SHP77 (cell line): ENCODE measurements at places on chromosomes 6 and 20.

- no peak for DNase-seq
Observed at GRCh38 chr6:106866875-106867658, 107.5 kb downstream of the CD24 start.

DNA sequence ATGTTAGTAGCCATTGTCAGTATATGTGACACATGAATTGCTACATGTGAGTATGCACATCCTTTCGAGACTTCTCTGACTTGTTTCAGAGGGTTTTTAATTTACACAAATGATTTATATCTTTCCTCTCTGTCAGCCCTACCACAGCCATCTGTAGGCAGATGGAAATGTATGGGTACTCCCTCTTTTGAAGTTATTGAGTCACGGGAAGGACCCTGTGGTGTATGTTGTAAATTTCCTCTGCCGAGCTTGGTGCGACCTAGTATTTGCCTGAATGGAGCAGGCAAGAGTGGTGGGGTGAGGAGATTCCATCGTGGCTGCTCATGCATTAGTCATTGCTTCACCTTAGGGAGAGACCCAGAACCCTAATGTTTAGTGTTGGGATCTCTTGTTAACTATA is 171.9 kb downstream of the JARID2 start:
- DNase-seq: no peak

DNA sequence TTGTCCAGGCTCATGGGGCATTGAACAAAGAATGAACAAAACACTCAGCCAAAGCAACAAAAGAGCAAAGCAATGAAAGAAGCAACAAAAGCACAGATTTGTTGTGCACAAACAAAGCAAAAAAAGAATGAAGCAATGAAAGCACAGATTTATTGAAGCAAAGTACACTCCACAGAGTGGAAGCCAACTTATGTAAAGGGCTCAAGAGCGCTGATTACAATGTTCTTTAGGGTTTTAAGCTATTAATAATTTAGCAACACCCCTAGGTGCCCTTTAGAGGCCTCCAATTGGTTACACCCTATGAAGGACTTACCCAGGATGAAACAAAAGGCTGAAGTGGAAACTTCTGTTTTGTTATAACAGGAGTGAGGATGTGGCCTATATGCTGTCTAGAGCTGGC is 179.2 kb upstream of the PROKR2 start:
- no peak for DNase-seq

GRCh38 chr6:35036828-35037663 is 104.1 kb downstream of the TCP11 start:
- DNase-seq: no peak

GRCh38 chr6:87767478-87767877 is 65.4 kb upstream of the AKIRIN2 start:
- no peak for DNase-seq

DNA sequence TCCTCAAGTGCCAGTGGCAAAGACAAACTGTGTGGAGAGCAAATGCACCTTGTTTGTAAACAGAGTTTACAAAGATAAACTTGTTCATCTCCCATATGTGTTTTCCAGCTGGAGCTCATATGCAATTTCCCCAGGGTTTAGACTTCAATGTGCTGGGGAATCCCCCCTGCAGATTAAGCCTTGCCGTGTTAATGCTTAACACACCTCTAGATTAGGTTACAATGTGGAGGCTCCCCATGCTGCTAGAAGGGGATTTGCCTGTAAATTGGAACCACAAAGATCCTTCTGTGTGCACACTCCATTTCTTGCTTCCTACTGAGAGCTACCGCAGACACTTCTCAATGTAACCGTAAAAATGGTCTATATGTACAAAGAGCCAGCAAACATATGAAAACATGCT is 263.1 kb downstream of the TBX18 start:
- DNase-seq: no peak

- DNase-seq: no peak
Observed at GRCh38 chr6:130928158-130928912, 101.1 kb downstream of the SMLR1 start.

- no peak for DNase-seq
Observed at GRCh38 chr6:135230711-135231468, 49.8 kb downstream of the MYB start.

DNA sequence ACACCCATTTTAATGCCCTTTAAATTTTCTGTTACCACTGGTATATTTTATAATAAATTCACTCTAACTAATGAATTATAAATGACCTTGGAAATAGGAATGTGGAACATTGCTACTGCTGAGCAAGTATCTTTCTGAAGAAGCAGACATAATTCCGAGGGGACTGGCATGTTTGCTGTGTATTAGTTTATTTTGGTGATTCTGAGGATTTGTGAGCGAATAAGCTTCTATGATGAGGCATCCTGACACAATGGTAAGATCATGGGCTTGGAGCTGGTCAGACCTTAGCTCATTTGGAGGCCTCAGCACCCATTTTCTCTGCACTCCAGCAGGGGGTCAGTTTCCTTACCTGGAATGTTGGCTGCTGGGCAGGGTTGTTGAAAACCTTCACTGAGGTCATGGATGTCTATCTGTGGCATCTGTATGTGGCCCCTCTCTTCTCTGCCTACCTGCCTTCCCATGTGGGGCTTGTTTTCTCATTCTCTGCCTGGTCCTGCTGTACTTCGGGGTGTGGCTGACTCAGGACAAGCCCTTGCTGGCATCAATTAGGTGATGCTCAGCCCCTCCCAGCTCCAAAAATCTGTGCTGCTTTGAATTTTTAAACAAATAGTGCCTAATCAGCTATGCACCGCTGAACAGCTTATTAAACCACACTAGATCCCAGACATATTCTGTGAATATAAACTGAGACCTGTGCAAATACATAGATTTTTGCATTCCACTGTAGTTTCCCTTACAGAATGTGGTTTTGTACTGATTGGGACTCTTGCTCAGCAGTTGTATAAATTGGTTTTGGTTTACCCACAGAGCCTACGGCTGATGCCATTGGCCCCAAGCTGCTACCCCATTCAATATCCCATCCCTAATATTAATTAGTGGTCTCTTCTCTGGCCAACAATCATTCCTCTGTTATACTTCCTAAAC is 10.7 kb downstream of the ARID1B start:
- DNase-seq: no peak

DNA sequence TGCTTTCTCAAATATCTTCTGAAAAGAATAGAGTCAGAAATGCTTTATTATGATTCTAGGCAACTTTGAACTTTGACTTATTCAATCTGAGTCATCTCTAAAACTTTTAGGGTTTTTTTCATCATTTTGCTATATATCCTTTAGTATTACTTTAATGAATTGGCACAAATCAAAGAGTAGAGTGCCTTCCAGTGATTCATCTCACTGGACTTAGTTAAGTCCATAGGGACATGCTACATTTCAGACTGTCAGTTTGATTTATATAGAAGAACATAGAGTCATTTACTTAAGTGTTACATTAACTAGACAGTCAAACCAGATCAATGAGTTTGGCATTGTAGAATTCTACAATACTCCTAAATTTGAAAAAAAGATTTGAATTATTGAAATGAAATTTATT is 1235.7 kb upstream of the MAP3K7 start:
- no peak for DNase-seq

DNA sequence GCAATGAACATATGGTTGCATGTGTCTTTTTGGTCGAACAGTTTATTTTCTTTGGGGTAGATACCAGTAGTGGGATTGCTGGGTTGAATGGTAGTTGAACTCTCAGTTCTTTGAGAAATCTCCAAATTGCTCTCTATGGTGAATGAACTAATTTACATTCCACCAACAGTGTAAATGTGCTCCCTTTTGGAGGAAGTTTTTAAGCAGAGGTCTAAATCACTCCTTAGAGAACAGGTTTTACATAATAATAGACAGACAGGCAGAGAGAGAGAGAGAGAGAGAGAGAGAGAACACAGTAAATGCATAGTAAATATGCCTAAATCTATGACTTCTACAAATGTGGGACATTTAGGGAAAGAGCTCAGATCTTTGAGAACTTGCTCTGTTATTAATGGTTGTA is 37.6 kb downstream of the GRM1 start:
- DNase-seq: no peak

DNA sequence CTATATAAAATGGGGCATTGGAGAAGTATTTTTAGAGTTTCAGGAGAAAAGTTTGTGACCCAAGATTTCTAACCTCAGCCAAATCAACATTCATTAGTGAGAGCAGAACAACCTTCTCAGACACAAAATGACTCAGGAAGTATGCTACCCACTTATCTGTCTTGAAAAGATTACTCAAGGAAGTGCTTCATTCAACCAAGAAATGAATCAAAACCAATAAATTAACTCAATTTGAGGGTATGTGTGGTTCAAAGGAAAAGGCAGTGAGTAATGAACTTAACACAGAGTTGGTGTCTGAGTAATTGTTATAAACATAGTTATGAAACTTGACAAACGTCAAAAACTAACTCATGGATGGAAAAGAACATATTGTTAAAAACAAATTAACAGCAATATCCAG is 227.6 kb downstream of the HAO1 start:
- DNase-seq: no peak

DNA sequence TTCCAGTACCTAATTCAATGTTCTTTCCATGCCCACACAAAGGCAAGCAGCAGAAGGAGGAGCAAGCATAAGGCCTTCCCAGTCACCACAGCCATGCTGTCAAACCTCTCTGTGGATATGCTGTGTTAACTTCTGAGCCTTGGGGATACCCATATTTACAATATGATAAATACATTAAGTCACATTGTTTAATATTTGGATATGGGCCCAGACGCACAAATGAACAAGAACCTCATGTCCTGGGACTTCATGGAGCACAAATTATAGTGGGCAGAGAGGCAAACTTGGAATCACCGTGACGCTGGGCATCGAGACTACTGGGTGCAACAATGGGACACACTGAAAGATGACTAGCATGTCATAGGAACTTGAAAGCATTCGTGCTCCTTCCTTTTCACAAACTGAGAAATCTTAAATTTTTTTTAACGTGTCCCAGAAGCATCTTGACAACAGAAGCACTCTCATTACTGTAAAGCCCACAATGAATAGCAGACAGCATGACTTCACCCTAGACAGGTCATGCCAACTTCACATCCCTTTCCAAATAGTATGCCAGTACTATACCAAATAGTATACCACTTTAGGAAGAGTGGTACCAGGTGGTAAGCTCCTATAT is 16.0 kb downstream of the SOD2 start:
- no peak for DNase-seq

DNA sequence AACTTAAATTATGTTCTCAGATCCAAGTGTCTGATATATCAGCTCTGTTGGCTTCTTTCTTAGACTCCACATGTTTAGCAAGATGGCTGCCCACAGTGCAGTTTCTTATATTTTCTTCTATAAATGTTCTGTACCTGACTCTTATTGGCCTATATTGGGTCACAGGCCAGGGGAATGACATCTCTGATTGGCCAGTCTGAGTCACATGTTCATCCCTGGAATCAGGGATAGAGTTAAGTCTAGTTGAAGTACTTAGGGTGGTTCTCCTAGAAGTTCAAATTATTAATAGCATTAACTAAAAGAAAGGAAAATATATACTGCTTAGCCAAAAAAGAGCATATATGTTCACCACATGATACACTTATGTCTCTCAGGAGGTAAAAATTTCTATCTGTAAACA is 105.3 kb upstream of the SLC22A16 start:
- DNase-seq: no peak

- no peak for DNase-seq
Observed at GRCh38 chr6:5337573-5337972, 76.3 kb downstream of the FARS2 start.

- DNase-seq: no peak
Observed at GRCh38 chr6:129359811-129360681, 349.9 kb downstream of the ARHGAP18 start.

- no peak for DNase-seq
Observed at GRCh38 chr6:144951730-144952437, 666.7 kb downstream of the UTRN start.

DNA sequence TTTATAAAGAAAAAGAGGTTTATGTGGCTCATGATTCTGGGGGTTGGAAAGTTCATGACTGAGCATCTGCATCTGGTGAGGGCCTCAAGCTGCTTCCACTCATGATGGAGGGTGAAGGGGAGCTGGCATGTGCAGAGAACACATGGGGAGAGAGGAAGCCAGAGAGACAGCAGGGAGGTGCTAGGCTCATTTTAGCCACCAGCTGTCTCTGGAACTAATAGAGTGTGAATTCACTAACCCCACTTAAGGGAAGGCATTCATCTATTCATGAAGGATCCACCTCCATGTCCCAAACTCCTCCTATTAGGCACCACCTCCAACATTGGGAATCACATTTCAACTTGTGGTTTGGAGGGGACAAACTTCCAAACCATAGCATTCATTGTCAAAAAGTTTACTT is 137.3 kb upstream of the PMEPA1 start:
- DNase-seq: no peak

DNA sequence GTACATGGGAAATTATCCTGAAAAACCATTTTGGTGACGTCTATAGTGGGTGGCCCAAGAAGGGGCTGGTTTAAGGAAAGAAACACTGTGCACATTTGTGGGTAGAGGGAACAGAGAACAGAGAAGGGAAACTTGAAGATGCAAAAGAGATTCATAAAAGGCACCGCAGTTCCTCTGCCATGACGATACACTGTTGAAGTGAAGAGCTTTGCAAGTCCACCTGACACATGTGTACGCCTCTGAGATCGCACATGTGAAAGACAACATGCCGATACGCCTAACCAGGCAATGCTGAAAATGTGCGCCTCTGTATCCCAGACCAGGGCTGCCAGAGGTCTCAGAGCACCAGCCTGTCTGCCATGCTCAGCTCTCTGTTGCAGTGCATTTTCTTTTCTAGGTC is 180.9 kb downstream of the KIF16B start:
- DNase-seq: no peak

DNA sequence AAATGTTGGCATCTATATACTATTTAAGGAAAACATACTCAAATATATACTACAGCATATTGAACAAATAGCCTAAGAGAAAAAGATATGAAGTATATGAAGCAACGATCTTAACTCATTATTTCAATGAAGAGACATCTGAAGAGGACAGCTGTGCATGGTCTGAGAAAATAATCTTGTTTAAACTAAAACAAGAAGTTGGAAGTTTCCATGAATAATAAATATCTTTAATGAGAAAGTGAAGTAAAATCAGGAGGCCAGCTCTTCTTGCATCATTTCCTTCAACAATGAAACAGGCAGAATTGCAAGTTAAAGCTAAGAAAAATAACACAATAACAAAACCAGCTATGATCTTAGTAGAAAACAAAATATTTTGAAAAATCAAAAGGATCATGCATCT is 1265.4 kb upstream of the MAP3K7 start:
- no peak for DNase-seq

- DNase-seq: no peak
Observed at GRCh38 chr20:24503352-24503931, 34.0 kb downstream of the SYNDIG1 start.
